ENCODE measurements at places on chromosomes 1 and 21.

DNA sequence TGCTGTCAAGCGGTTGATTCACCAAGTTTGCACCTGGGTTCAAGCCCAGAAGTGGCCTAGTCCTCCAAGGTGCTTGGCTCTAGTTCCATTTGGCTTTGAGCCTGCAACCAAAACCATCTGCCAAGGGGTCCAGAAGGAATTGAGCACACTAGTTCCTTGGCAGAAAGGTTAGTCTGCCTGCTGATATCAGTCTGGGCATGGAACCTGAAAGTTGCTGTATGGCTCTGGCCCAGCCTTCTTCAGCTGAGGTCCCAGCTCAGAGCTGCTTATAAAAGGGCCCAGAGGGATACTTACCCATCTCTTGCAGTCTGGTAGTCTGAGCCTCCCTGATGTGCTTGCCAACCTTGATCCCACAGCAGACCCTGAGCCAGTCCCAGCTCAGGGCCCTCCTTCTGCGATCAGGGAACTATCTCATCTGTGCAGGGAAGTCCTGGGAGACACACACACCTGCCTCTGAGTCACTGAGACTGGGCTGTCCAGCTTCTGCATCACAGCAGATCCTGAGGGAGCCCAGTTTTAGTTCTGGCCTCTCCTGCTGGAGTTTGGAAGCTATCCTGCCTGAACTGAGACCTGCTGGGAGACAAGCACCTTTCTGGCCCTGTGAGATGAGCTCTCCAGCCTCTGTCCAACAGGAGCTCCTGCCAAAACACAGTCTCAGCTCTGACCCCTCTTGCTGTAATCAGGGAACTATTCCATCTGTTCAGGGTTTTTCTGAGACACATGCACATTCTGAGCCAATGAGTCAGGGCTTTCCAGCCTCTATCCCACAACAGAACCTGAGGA is 75.8 kb downstream of the CTH start:
- no peak for DNase-seq

DNA sequence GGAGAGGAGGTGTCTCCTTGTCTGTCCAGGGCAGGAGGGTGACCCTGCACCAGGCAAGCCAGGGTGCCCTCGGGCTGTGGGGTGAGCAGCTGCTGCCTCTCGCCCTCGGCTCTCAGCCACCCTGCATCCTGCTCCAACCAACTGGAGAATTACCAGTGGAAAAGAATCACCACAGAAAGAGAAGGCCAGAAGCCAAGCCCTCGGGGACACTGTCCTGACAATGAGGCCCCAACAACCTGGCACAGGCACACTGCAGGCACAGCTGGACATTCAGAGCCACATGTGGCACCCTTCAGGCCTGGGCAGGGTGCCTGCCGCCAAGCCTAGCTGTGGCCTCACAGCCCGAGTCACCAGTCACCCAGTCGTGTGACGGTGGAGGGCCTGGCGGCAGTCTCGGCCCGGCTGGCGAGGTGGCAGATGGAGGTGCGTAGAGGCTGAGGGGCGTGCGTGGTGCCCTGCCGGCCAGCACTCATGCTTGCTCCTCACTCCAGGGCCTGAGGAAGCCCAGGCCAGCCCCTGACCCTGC is 12.0 kb downstream of the MEGF6 start:
- DNase-seq, result peak; percentile 28

DNA sequence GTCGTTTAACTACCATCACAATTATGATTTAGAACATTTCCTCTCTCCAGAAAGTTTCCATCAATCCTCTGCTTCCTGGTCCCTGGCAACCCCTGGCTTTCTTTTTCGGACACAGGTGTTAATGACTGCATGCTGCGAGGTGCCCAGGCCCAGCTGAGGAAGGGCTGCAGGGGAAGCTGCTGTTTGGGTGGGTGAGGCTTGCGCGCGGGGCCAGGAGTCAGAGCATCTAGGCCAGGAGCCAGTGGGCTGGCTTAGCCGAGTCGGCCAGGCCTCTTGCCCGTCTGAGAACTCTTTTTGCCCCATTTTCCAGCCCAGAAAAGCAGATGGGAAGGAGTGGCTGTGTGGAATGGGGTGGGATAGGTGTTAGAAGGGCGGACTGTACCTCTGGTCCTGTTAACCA is 51.5 kb downstream of the NAV1 start:
- no peak for DNase-seq

DNA sequence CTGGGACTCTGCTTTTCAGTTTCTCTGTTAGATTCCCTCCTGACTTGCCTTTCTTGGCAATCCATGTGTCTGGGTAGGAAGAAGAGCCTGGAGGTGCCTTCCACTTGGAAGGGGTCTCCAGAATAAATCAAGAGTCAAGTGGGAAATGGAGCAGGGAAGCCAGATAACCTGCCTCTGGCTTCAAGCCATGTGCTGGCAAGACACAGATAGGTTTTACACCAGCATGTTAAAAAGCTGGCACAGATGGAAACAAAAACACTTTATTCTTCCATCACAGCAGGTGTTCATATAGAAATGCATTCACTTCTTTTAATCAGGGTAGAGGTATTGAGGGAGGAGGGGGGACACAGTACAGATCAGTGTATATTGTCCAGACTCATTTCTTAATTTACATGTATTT is 356.9 kb upstream of the RUNX1 start:
- DNase-seq, result no peak

DNA sequence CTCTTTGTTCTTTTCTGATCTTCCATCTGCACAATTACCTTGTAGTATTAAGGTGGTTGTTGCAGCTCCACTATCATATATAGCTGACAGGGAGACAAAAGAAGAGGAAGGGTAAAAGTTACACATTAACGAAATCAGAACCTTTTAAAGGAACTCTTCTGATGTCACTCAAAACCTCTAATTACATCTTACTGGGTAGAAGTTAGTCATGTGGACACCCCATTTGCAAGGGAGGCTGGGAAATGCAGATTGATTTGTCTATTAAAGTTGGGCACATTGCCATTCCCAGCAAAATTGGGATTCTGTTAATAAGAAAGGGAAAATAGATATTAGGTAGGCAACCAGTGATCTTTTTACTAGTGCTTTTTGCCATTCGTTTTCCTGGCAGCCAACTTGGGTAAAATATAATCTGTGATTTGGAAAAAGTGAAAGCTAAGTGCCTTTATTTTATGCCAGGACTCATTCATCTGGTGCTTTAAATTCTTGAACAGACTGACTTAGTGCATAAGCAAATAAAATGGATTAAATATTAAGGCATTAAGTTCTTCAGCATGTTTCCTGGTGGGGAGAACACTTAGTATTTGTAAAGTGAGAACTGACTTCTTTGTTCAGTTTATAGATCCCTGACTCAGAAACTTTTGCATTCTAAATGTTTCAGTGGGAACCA is 71.3 kb downstream of the DNM3 start:
- DNase-seq, result no peak

DNA sequence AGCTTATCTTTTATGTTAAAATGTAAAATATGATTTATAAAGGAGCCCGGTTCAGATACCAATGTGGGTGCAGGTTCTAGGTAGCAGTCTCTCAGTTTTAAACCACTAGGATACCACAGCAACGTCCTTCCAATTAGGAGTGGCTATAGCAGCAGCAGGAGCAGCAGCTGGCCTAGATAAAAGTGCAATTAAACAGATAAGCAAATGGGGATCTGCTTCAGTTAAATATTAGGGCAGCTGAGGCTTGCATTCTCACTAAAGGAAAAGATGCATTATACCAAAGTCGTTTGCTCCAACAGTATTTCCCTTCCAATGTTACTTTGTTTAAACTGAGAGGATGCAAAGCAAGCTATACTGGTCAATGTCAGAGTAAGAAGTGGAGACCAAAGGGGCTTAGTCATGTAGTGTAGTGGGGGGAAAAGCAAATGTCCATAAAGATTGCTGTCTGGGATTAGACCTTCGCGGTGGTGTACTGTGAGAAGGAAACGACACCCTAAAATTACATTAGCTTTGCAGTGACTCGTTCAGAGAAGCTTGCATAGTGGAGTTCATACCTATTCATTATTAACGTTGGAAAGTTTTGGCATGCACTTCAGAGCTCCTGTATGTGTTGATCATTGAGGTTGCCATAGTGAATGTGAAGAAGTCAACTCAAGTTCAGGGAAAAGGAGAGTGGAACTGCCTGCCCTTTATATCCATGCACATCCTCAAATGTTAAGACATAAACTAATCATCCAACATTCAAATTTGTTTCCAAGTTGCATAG is 272.2 kb downstream of the VAV3 start:
- no peak for DNase-seq

DNA sequence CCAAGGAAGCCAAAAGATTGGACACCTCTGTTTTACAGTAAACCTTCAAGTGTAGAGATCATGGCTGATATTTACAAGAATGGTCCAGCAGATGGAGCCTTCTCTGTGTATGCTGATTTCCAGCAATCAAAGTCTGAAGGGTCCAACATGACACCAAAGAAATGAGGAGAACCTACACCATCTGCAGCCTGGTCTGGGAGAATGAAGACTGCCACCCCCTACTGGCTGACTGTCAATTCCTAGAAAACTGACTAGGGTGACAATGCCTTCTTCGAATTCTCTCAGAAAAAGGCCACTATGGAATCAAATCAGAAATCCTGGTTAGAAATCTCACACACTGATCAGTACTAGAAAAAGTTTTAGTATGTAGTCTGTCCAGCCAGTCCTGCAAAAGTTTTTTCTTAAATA is 83.3 kb downstream of the CDC42BPA start:
- peak; percentile 67 for DNase-seq

DNA sequence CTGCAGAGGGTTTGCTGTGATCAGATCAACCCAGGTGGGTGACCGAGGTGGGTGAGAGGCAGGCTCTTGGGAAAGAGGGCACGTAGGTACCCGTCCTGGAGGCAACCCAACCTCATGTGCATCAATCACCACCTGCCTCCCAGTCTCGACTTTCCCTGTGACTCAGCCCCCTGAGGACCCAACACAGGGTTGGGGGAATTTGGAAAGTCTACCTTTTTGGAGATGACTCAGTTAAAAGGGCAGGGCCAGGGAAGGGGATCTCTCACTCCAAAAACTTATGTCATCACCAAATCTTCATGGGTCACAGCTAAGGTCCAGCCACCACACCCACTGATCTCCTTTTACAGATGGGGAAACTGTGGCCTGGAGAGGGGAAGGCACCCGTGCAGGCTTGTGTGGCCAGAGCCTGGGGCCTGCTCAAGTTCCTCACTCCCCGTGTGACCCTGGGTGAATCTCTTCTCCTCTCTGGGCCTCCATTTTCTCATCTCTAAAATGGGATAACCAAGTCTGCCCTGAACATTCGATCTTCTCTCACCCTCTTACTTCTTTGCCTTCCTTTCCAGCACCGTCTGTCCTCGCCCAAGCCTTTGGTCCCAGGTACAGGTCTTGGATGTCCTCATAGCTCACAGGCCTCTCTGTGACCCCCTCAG is 34.6 kb upstream of the WNT4 start:
- no peak for DNase-seq

GRCh38 chr1:95537176-95537575 is 303.2 kb downstream of the RWDD3 start:
- DNase-seq, result no peak

GRCh38 chr1:212346601-212347000 is 61.4 kb downstream of the PPP2R5A start:
- DNase-seq, result no peak

DNA sequence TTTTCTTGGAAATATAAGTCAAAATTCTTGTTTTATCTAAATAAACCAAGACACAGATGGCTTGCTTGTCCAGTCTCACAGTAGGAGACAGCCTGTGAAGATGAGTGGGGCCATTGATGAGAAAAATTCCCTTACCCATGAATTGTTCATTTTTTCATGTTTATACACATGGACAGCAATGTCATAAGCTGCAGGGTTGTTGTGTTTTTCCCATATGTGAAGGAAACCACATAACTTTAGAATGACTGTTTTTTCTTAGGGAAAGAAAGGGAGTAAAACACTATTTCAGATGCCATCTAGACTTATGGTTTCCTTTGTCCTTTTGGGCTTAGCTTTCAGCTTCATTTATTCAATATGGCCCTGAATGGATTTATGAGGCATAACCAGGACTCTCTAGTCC is 622.5 kb upstream of the NR5A2 start:
- DNase-seq, result no peak

DNA sequence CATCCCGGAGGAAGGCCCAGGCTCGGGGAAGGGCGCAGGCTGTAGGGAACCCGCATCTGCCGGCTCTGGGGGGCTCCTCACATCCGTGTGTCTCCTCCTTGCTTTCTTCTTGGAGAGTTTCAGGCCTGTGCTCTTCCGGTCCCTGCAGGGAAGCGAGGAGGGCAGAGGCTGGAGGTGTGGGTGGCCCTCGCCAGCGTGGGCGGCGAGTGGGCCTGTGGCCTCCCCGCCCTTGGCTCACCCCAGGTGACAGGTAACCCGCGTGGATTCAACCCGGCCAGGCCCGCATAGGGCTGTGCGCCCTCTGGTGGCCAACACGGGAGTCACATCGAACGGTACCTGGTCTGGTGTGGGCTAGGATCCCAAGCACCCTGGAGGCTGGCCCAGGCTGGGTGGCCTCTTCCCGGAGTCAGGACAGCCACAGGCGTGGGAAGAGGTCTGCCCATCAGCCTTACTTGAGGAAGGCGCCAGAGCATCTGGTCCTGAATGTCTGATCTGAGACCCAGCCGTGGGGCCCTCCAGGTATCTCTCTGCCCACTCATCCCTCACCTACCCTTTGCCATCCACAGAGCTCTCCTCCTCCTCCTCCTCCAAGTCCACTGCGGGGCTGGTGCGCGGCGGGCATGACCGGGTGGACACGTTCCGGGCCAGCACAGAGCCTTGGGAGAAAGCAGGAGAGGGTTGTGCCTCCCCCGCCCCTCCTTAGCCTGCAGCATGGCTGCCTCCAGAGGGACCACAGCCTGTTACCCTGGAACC is 9.6 kb upstream of the TNFRSF25 start:
- DNase-seq, result no peak

GRCh38 chr1:196515904-196516303 is 92.3 kb downstream of the KCNT2 start:
- no peak for DNase-seq

- peak; percentile 47 for DNase-seq
Measured at GRCh38 chr1:172746091-172746949, 87.4 kb downstream of the FASLG start.

DNA sequence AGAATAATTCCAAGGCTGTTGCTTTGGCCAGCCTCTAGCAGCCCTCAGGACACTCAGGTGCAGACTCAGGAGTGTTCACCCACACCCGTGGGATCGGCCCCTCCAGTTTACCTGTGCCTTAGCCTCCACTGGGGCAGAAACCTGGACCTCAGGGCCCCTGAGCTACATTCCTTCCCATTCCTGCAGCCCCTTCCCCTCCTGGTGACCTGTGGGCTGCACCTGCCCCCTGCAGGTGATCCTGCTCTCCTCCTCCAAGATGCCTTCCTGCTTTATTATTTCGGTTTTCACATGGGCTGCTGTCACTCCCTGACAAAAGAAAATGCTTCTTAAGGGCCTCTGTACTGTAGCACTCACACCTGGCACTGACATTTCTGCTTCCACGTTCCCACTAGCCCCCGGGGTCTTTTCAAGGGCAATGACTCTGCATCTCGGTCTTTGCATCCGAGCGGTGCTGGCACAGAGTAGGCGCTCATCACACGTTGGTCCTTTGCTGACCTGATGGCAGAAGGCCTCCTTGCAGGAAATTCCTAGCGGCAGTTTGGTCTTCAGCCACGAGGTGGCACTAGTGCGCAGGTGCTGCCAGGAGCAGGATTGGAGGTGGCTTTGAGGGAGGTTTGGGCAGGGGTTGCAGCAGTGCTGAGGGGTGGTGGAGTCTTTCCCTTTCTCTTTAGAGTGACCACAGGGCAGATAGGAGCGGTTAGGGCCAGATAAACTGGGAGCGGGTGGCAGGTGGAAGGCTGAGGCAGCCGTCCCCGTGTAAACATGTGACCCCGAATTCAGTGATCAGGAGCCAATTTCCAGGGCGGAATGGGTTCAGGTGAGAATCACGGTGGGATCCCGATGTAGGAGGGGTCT is 25.3 kb upstream of the ETV3 start:
- peak; percentile 33 for DNase-seq

All from globus pallidus (tissue), 1 donor.